GM23248 (cell line): ENCODE measurements at places on chromosomes 16 and 17. TPM values are rescaled to one million over a fixed set of nuclear protein-coding genes. Genes with fewer than 3 reads are reported as not detected.

AGRP gene
- not detected in 2 replicates for polyA plus RNA-seq

FTSJ3 gene
- polyA plus RNA-seq: 27.6 and 29.2 TPM in 2 replicates

MYH1 gene
- 0.04 and 0.10 TPM in 2 replicates for polyA plus RNA-seq

DNA sequence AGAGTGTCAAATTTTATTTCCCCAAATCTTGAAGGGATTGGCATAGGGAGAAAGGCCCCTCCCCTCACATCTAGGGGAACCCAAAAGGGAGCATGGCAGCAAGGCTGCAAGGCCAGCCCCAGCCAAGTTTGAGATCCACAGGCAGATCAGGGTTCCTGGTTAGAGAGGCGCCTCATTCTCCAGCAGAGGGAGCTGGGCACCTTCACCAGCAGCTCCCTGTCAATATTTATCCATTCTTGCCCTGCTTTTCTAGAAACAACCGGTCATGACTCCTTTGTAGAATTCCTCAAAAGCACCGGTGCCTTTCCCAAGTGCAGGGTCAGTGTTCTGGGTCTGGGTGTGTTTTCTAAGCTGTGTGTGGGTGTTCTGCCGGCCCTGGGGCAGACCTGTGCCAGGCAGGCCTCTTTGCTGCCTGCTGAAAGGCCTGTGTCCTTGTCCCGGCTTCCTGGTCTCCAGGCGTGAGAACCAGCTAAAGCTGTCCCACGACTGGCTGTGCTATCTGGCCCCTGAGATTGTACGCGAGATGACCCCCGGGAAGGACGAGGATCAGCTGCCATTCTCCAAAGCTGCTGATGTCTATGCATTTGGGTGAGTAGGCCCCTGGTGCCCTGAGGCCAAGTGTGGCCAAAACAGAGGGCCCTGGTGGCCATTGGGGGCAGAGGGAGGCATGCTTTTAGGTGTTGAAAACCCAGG, 21.2 kb upstream of the LGALS9 start:
- DNase-seq: peak; percentile 73

DNA sequence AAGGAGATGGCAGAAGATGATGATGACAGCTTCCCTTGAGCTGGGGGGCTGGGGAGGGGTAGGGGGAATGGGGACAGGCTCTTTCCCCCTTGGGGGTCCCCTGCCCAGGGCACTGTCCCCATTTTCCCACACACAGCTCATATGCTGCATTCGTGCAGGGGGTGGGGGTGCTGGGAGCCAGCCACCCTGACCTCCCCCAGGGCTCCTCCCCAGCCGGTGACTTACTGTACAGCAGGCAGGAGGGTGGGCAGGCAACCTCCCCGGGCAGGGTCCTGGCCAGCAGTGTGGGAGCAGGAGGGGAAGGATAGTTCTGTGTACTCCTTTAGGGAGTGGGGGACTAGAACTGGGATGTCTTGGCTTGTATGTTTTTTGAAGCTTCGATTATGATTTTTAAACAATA, 16.9 kb downstream of the PSMD3 start:
- DNase-seq: no peak

- DNase-seq: no peak
Measured at GRCh38 chr16:89191033-89191900, 9.1 kb downstream of the SLC22A31 start.

- DNase-seq: peak; percentile 51
Measured at GRCh38 chr17:39704821-39705551, 5.1 kb downstream of the ERBB2 start.

GRCh38 chr16:57092786-57093411, 516 bp downstream of the CPNE2 start:
- peak; percentile 60 for DNase-seq

GRCh38 chr17:67076290-67076689, 31.9 kb downstream of the CACNG1 start:
- no peak for DNase-seq
